ENCODE measurements at places on chromosomes 2 and 18. TPM values are rescaled to one million over a fixed set of nuclear protein-coding genes. Genes with fewer than 3 reads are reported as not detected.

The STON1 gene
- 1.3 TPM for total RNA-seq

The HOXD9 gene
- total RNA-seq, result not detected

DNA sequence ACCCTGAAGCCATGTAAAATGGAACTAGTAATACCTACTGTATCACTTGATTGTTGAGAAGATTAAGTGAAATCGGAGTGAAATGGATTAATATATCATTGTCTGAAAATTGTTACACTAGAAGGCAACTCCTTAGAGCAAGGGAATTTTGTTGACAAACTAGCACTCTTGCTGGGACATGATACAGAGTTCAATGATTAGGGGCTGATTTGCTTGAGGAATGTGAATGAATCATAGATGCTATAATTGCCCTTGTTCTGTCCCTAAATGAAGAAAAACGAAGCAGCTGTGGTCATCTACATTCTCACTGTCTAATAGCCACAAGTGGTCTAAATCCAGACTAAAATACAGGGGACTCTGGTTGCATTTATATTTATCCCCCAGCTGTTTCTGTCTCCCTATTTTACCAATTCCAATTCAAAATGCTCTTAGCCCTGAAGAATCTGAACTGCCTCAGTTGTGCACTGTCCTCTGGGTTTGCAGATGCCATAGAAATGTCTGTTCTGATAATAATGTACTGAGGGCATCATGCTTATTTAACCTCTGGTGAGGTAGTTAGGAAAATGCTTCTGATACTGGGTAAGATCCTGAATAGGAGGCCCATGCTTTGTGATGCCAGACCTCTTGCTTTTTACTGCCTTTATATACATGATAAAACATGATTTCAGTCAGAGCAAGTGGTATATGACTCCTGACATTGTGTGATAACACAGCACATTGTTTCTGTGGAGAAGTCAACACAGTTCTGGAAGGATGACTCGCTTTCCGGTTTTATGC, 382.1 kb downstream of the NRXN1 start:
- DNase-seq, result no peak

The CD8A gene
- 1.3 TPM for total RNA-seq

The TRIM54 gene
- total RNA-seq, result 0.47 TPM

GRCh38 chr2:33022989-33023727, 76.4 kb downstream of the LTBP1 start:
- no peak for DNase-seq

The FSHR gene
- not detected for total RNA-seq

- no peak for DNase-seq
Observed at GRCh38 chr18:26562568-26562967, 14.2 kb upstream of the KCTD1 start.

GRCh38 chr2:234579231-234579962, 82.5 kb upstream of the ARL4C start:
- DNase-seq, result no peak

The CNGA3 gene
- total RNA-seq, result not detected

The DCDC2C gene
- total RNA-seq, result not detected

DNA sequence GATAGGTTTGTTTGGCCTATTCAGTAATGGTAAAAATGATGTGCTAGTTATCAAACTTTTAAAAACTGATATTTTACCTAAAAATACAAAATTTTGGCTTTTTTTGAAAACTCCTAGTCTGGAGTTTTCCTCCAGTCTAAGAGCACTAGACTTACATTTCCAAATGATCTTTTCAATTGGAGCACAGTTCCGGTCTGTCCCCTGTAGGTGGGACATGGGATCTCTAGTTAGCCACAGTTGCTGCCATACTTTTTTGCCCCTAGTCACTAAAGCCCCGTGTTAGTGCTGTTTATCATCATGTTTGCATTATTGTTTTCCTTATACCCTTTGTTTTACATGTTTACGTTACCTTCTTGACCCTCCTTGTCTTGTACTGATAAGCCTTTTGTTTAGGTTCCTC, 52.4 kb downstream of the RELCH start:
- DNase-seq, result no peak

The POTEC gene
- total RNA-seq, result not detected

- no peak for DNase-seq
Observed at GRCh38 chr2:55733335-55733734, 39.7 kb upstream of the PNPT1 start.

The TEX44 gene
- not detected for total RNA-seq

All from activated CD4-positive, alpha-beta T cell treated with anti-CD3 and anti-CD28 coated beads, Interleukin-2, amount 10 ng/mL, durations not matched to agents 24 days and 14 days (primary cell).